ENCODE measurements at places on chromosomes 7 and 10.

GRCh38 chr7:33716581-33717477 is 188.5 kb upstream of the BMPER start:
- DNase-seq, result peak; percentile 26

GRCh38 chr10:123800289-123800688 is 91.3 kb downstream of the CPXM2 start:
- DNase-seq, result no peak

DNA sequence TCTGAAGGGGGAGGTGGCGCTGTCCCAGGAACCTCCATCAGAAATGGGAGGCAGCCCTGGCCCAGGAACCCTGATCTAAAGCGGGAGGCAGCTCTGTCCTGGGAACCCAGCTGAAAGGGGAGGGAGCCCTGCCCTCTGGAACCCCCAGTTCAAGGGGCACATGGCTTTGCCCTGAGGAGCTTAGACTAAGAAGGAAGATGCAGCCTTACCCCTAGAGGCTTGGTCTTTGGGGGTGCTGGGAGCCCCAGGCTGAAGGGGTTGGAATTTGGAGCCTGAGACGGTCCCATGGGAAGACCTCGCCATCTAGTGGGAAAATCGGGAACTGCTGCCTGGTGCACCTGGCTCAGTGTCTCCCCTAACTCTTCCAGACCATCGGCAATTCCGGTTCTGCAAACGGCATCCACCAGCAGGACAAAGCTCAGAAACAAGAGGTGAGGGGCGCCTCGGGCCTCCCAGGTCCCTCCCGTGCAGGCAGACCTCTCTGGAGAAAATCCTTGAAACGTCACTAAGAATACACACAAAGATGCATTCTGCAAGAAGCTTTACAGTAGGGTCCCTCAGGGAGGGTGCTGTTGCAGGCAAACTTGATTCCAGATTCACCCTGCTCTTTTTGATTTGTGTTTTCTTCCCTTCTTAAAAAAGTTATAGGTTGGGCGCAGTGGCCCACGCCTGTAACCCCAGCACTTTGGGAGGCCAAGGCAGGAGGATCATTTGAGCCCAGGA is 52.4 kb upstream of the GTF2IRD1 start:
- DNase-seq, result peak; percentile 64

DNA sequence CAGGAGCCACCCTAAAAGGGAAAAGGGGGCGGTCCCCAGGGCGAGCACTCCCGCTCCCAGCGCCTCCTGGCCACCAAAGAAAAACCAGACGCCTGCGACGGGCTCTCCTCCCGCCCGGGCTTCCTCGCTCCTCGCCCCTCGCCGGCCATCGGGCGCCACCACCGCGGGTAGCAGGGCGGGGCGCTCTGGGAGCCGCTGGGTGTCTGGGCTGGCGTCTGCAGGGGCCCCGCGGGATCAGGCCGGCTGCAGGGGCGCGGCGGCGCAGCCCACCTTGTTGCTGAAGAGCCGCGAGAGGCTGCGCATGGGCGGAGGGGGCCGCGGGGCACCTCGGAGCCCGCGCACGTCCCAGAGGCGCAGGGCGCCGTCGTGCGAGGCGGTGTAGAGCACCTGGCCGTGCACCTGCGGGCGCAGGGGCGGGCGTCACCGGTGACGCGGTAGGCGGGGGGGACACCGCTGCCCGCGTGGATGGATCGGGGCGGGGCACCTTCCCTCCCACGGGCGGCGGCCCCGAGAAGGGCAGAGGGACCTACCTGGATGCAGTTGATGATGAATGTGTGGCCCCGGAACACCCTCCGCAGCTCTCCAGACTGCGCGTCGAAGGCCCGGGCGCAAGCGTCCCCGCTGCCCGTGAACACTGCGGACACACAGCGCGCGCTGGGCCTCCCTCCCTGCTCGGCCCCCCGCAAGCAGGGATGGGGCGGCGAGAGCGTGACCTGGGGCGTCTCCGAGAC is 28.3 kb downstream of the WDR86 start:
- DNase-seq, result peak; percentile 42

DNA sequence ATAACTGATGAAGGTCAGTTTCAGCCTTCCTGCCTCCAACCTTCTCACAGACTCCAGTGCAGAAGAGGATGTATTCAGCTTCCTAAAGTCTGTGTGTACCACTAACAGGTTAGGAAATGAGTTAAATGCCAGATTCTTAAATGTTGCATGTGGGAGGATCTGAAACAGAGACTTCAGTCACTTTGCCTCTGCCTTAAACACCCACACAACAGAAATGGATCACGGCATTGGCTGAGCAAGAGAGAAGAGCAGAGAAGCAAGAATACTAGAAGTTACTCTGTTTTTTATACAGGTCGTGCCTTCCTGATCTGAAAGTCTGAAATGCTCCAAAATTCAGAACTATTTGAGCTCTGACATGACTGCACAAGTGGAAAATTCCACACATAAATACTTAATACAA is 98.9 kb upstream of the ARHGAP21 start:
- no peak for DNase-seq

DNA sequence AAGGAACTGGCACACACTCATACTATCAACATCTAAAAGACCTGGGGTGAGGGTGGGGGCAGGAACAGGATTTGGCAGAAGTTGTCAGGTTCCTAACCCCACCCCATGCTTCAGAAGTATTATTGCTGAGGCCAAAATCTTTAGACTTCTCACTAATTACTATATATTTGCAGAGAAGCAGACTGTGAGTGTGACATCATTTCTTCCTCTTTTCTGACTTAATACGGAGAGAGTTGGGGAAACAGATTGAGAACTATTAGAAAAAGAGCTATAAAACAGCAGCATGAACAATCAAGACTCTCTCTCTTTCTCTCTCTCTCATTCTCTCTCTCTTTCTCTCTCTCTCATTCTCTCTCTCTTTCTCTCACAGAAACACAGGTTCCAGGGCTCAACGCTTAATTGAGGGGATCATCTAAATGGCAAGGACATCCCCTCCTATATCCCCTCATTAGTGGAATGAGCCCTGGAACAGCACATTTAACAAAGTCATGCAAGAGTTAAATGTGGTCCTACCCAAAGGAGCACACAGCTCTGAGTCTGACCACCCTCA is 94.8 kb downstream of the KCNMA1 start:
- DNase-seq, result no peak

- DNase-seq, result no peak
These were observed 1.6 kb downstream of the FAM24A start for GRCh38 chr10:122911889-122912484.

GRCh38 chr7:18792871-18793595 is 297.5 kb downstream of the HDAC9 start:
- DNase-seq, result no peak

DNA sequence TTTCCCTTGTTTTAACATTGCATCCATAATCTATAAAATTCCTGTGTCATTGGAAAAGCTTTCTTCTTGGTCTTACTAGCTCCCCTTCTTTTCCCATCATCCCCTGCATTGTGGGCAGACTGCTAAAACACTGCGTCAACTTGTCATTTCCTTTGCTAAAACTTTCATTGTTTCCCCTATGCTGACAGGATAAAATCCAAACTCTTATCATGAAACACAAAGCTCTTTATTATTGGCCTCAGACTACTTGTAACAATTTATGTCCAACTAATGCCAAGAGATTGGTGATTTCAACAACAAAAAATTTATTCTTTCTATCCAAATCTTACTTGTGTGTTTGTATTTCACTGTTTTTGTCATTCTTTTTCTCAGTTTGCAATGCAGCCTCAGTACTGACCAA is 339.1 kb downstream of the HGF start:
- DNase-seq, result no peak
